ENCODE measurements at places on chromosomes 1 and 21. TPM values are rescaled to one million over a fixed set of nuclear protein-coding genes. Genes with fewer than 3 reads are reported as not detected.

- H3K4me3 ChIP-seq = no peak overlapping the region
- DNase-seq = no peak
- H3K36me3 ChIP-seq = no peaks in the 10 kb centered on the region
- no peaks in the 10 kb centered on the region for H3K27me3 ChIP-seq
Observed at GRCh38 chr1:190949939-190950338, 472.3 kb upstream of the BRINP3 start.

DNA sequence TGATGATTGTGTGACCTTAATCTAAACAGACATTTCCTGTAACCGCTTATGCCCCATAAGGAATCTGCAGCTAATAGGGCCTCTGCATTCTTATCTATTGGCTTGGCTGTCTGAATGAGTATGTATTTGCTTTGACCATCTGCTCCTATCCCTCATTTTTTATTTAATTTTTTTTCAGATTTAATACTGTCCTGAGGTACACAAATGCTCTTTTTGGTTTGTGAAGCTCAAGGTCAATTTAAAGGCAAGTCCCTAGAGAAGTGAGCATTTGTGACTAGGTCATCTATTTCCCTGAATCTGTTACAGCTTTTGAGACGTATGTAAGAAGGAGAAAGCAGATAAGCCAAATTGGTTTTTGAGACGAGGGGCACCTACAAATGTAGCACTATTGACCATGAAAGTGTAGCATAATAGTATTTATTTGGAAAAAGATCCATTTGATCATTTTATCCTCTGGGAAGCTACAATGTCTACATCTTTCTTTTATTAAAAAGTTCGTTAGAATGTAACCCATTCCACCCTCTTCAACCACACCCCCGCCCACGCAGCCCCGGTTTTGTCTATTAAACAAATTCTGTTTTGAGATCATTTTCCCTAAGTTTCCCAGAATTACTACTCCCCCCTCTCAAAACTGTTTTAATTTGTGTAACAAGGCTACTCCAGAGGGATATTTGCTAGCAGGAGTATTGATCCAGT is 69.2 kb upstream of the HSPA13 start:
- no peak overlapping the region for H3K27ac ChIP-seq
- no peaks in the 10 kb centered on the region for H3K4me1 ChIP-seq
- H3K4me3 ChIP-seq = no peak overlapping the region
- DNase-seq = no peak
- H3K27me3 ChIP-seq = no peaks in the 10 kb centered on the region

DNA sequence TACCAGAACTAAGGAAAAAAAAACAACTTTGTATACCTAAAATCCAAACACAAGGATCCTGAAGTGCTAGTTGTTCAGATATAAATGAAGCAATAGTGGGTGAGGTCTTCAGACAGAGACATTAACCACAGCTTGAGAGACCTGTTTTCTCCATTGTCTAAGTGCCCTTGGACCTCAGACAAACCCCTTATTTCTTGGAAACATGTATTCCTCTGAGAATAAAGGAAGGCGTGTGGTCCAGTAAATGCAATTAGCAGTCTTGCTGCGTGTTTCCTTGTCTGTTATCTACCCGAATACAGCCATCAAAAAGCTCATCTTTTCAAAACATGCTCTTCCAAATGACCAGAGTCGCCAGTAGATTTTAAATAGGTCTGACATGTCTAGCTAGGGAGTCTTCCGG is 291.1 kb upstream of the NFIA start:
- H3K27ac ChIP-seq = no peak overlapping the region
- no peaks in the 10 kb centered on the region for H3K36me3 ChIP-seq
- H3K27me3 ChIP-seq = no peaks in the 10 kb centered on the region
- no peak for DNase-seq
- H3K4me3 ChIP-seq = no peak overlapping the region

- no peak overlapping the region for H3K4me3 ChIP-seq
- no peaks in the 10 kb centered on the region for H3K4me1 ChIP-seq
- H3K36me3 ChIP-seq = no peaks in the 10 kb centered on the region
- no peak for DNase-seq
Observed at GRCh38 chr1:22174446-22175220, 31.7 kb upstream of the WNT4 start.

GRCh38 chr1:111162488-111162880 is 22.5 kb downstream of the CEPT1 start:
- H3K27me3 ChIP-seq = no peaks in the 10 kb centered on the region
- no peaks in the 10 kb centered on the region for H3K4me1 ChIP-seq
- no peak overlapping the region for H3K27ac ChIP-seq
- no peak overlapping the region for H3K4me3 ChIP-seq
- H3K36me3 ChIP-seq = peaks cover 7% of the 10 kb centered on the region

- H3K4me1 ChIP-seq = no peaks in the 10 kb centered on the region
- no peak overlapping the region for H3K4me3 ChIP-seq
- H3K27me3 ChIP-seq = no peaks in the 10 kb centered on the region
Observed at GRCh38 chr1:176847052-176847451, 317.5 kb downstream of the ASTN1 start.

DNA sequence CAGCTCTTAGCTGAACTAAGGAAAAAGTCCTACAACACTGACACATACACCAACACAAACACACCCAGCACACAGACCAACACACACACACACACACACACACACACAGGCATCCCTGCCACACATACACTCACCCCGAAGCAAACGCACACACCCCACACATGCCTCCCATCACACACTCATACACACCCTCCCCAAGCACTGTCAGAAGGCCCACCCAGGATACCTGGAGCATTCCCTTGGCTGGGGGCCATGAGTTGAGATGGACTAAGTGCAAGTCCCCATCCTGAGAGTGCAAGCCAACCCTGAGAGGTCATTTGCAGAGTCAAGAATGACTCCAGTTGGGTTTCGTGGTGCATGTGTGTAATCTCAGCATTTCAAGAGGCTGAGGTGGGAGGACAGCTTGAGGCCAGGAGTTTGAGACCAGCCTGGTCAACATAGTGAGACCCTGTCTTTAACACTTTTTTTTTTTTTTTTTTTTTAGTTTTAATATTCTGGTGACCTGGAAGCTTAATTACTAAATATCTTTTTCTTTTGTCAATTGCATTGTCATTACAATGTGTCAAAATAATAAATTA is 117.3 kb downstream of the RHOU start:
- no peak overlapping the region for H3K27ac ChIP-seq
- H3K36me3 ChIP-seq = no peaks in the 10 kb centered on the region
- H3K4me1 ChIP-seq = no peaks in the 10 kb centered on the region
- no peak overlapping the region for H3K4me3 ChIP-seq
- no peaks in the 10 kb centered on the region for H3K27me3 ChIP-seq

- H3K27me3 ChIP-seq = no peaks in the 10 kb centered on the region
- H3K4me3 ChIP-seq = no peak overlapping the region
- DNase-seq = no peak
- H3K36me3 ChIP-seq = no peaks in the 10 kb centered on the region
- H3K4me1 ChIP-seq = no peaks in the 10 kb centered on the region
Observed at GRCh38 chr1:117436513-117436912, 69.3 kb downstream of the MAN1A2 start.

DNA sequence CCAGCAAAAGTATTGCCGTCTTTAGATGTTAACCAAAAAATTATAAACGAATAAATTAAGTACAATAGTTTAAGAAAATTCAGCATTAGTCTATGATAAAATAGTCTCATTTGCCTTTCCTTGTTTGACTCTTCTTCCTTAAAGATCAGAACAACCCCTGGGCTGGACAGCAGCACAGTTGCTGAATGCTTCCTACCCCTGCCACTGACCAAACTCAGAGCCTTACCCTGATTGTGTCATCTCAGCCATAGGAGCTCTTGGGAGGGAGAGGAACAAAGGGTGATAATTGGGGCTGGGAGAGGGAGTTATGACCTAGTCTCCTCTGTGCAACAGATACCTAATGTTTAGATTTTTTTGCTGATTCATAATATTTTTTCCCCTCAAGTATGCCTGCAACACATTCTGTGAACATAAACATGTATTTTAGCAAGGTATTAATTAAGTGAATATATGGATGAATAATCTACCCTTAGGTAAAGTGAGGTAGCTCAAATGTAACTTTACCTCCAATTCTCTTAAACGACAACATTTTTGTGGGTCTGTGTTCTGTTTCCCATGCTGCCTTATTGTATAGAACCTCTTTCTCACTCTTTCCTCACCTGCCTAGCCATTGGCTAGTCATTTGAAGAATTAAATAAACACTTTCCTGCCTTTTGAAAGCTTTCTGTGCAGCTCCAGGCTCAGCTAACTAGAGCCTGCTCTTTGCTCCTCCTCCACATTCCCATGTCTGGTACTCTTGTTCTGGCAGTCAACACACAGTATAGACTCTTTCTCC is 46.1 kb downstream of the FGGY start:
- no peak for DNase-seq
- H3K27me3 ChIP-seq = no peaks in the 10 kb centered on the region
- H3K36me3 ChIP-seq = no peaks in the 10 kb centered on the region
- no peaks in the 10 kb centered on the region for H3K4me1 ChIP-seq

- H3K4me3 ChIP-seq = no peak overlapping the region
- no peaks in the 10 kb centered on the region for H3K36me3 ChIP-seq
- no peaks in the 10 kb centered on the region for H3K27me3 ChIP-seq
- H3K27ac ChIP-seq = no peak overlapping the region
- H3K4me1 ChIP-seq = no peaks in the 10 kb centered on the region
Observed at GRCh38 chr1:90074970-90075391, 80.1 kb downstream of the ZNF326 start.

DNA sequence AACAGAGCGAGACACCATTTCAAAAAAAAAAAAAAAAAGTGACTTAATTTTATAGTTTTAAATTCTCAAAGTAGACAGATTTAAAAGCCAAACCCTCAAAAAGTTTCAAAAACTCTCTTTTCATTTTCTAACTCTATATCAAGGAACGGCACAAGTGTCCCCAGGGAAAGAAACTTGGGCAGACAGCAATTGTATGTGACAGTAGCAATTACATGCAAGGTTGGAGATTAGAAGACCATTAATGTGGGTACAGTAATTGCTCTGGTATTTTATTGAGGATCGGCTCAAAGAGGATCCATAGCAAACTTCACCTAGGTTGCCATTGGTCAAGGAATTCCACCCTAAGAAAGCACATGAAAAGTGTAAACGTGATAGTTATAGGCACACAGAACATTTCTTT is 46.2 kb downstream of the ACBD6 start:
- H3K36me3 ChIP-seq = no peaks in the 10 kb centered on the region
- H3K4me1 ChIP-seq = no peaks in the 10 kb centered on the region
- no peak overlapping the region for H3K27ac ChIP-seq
- no peak for DNase-seq
- no peaks in the 10 kb centered on the region for H3K27me3 ChIP-seq
- no peak overlapping the region for H3K4me3 ChIP-seq

DNA sequence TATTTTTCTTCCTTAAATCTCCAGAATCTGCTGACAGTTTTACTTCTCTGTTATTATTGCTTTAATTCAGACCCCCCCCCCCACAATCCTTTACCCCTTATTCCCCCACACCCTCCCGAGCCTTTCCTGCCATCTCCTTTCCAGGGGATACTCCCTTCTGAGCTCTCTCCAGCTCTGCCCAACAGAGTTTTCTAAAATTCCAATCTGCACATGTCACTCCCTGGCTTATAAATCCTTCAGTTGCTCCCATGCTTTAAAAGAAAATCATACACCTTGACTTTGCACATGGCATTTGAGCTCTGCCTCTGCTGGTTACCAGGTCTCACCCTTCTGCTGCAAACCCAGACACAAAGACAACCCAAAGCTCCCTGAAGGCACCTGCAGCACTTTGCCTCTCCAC is 11.7 kb upstream of the EPS8L3 start:
- no peak overlapping the region for H3K27ac ChIP-seq
- no peaks in the 10 kb centered on the region for H3K4me1 ChIP-seq
- no peak overlapping the region for H3K4me3 ChIP-seq
- no peaks in the 10 kb centered on the region for H3K27me3 ChIP-seq

DNA sequence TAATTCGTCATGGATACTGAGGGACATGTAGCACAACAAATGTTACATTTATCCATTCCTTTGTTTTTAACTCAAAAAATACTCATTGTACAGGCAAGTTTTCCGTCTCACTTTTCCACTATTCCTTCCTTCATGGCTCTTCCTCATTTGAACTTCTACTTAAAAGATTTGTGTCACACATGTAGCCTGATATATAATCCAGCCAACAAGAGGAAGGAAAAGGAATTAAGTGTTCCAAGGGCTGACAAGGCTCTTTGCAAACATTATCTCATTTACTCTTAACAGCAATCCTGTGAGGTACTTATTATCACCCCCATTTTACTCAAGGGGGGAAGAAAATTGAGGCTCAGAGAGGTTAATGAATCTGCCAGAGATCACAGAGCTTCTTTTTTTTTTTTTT is 22.9 kb downstream of the CD244 start:
- DNase-seq = no peak
- no peak overlapping the region for H3K27ac ChIP-seq
- H3K36me3 ChIP-seq = no peaks in the 10 kb centered on the region
- no peak overlapping the region for H3K4me3 ChIP-seq

DNA sequence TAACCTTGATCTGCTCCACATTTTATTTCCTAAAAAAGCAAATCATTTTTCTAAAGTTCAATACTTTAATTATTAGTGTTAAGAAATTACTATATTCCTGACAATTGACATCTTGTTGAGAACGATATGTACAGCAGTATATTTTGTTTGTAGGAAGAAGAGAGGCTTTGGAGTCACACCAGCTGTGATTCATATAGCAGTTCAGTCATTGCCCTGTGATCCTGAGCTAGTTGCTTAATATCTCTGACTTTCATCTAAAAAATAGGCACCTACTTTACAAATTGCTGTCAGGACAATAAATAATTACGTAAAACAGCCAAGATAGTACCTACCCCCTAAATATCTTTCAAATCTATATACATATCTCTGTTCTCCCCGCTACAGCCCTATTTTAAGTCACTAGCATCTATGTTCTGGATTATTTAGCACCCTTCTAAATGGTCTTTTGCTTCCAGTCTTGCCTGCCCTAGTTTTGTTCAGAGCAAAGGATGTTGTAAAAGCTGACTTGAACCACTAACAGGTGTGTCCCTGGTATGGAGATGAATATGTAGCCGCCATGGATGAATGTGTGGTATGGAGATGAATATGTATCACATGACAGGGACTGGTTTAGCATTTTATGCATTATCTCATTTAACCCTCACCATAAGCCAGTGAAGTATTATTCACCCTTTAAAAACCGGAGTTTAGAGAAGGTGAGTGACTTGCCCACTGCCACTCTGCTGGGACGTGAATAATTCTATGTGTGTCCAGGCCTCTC is 42.2 kb downstream of the RNF220 start:
- no peaks in the 10 kb centered on the region for H3K36me3 ChIP-seq
- no peaks in the 10 kb centered on the region for H3K4me1 ChIP-seq
- no peaks in the 10 kb centered on the region for H3K27me3 ChIP-seq

LRRC8D gene
- total RNA-seq = 18.4 TPM

TCHH gene
- total RNA-seq = not detected

PRELP gene
- total RNA-seq = 3.8 TPM

CD244 gene
- total RNA-seq = 0.93 TPM

PRR9 gene
- not detected for total RNA-seq

RUSC1 gene
- 12.7 TPM for total RNA-seq

C1orf167 gene
- not detected for total RNA-seq

PHF13 gene
- 2.7 TPM for total RNA-seq

CD52 gene
- total RNA-seq = 3.6 TPM

ADIPOR1 gene
- total RNA-seq = 49.3 TPM

LEPR gene
- 235 TPM for total RNA-seq

MFSD2A gene
- 69.5 TPM for total RNA-seq

PAPPA2 gene
- 14.8 TPM for total RNA-seq

NBPF11 gene
- total RNA-seq = 5.7 TPM

APCS gene
- 1,881 TPM for total RNA-seq
